ENCODE measurements at places on chromosomes 4 and X.
A peak's percentile ranks its signal among the peaks of the same experiment; 100 is the strongest.

DNA sequence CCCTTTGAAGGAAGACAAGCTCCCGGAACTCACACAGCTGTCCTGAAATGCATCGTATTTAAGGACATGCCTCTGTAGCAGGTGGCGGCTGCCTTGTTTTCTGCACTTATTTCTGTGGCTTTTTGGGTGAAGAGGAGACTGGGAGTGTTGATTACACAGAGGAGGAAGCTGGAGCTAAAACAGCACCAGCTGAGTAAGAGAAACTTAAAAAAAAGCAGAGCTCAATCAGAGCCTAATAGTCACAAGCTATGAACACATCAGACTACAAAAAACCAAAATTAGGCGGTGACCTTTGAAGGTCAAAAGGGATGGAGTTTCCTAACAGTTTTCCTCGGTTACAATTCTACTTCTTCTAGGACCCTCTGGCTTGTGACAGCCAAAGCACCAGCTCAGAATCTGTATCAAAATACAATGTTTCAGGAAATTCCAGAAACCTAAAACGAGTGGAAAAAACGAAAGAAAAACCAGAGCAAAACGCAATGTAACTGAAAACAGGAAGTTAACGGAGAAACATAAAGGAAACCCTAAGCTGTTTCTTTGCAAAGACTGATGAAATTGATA lies 13.5 kb downstream of the PRKX start:
- DNase-seq: peak; percentile 66
- no peaks in the 10 kb centered on the region for H3K36me3 ChIP-seq
- peak overlapping the region; percentile 27 for H3K4me3 ChIP-seq
- H3K27ac ChIP-seq: peak overlapping the region; percentile 92

- H3K27me3 ChIP-seq: peaks cover 29% of the 10 kb centered on the region
- no peak overlapping the region for H3K27ac ChIP-seq
- no peaks in the 10 kb centered on the region for H3K4me1 ChIP-seq
- H3K4me3 ChIP-seq: no peak overlapping the region
- no peaks in the 10 kb centered on the region for H3K36me3 ChIP-seq
- no peak for DNase-seq
Observed at GRCh38 chrX:115531818-115532403, 29.1 kb upstream of the PLS3 start.

DNA sequence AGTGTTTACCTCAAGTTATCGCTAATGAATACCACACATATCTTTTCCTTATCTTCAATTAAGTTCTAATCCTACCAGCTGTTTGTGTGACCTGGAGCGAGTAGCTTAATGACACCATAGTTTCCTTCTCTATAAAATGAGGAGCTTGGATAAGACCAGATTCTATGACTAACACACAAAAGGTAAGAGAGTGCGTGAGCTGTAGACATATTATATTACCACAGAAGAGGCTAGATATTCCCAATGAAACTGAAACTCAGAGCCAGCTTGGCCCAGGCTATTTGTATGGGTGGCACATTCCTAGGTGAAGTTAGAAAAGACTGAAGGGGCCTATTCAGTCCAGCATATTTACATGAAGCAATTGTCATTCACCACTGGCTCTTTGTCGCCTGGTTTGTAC lies 30.2 kb downstream of the ASB5 start:
- peaks cover 5% of the 10 kb centered on the region for H3K4me1 ChIP-seq
- peak overlapping the region; percentile 87 for H3K27ac ChIP-seq

- H3K4me1 ChIP-seq: no peaks in the 10 kb centered on the region
- no peak overlapping the region for H3K4me3 ChIP-seq
- DNase-seq: no peak
- peaks cover 23% of the 10 kb centered on the region for H3K27me3 ChIP-seq
- no peaks in the 10 kb centered on the region for H3K36me3 ChIP-seq
Observed at GRCh38 chrX:115504167-115504566, 56.8 kb upstream of the PLS3 start.

GRCh38 chr4:31917334-31917733 lies 1197.2 kb downstream of the PCDH7 start:
- H3K4me3 ChIP-seq: no peak overlapping the region
- H3K27me3 ChIP-seq: no peaks in the 10 kb centered on the region
- H3K4me1 ChIP-seq: no peaks in the 10 kb centered on the region
- no peak for DNase-seq
- no peaks in the 10 kb centered on the region for H3K36me3 ChIP-seq

GRCh38 chr4:577499-578450 lies 1.7 kb upstream of the TMEM271 start:
- no peaks in the 10 kb centered on the region for H3K36me3 ChIP-seq
- H3K4me1 ChIP-seq: peaks cover 3% of the 10 kb centered on the region
- H3K4me3 ChIP-seq: no peak overlapping the region
- H3K27me3 ChIP-seq: peaks cover 59% of the 10 kb centered on the region

DNA sequence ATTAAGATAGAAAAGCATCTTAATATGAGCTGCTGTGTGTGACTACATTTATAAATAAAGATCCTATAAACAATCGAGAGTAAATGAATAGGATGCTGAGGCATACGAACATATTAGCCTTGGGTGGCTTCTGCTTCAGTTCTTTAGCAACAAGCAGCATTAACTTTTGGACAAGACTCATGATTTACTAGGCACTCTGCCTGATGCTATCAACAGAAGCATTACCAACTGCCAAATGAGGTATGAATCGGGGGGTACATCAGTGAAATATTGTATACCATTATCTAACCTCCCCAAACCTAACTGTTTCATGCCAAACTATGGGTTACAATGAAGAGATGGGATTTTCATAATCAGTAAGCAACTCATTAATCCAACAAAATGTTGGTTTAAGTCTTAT lies 113.1 kb downstream of the RAB28 start:
- H3K27ac ChIP-seq: no peak overlapping the region
- no peak for DNase-seq
- no peaks in the 10 kb centered on the region for H3K27me3 ChIP-seq
- no peaks in the 10 kb centered on the region for H3K4me1 ChIP-seq

All from muscle of leg (tissue), 16 donors.